ENCODE measurements at places on chromosomes 1 and 21.

DNA sequence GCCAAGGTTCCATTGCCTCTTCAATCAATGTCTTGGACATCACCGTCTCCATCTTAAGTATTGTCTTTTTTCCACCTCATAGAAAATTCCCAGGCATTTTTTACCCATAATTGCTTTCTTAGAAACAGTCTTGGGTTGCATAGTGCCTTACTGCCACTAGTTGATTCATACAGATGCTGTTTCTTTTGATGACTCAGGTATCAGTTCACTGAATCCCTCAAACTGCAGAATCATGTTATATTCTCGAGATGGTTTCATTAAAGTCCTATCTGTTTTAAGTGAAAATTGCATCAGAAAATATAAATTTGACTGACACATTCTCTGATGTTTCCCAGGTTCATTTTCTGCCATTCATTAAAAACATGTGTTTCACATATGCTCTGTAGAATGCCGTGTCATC, 1489.1 kb downstream of the BRINP3 start:
- DNase-seq, result no peak

DNA sequence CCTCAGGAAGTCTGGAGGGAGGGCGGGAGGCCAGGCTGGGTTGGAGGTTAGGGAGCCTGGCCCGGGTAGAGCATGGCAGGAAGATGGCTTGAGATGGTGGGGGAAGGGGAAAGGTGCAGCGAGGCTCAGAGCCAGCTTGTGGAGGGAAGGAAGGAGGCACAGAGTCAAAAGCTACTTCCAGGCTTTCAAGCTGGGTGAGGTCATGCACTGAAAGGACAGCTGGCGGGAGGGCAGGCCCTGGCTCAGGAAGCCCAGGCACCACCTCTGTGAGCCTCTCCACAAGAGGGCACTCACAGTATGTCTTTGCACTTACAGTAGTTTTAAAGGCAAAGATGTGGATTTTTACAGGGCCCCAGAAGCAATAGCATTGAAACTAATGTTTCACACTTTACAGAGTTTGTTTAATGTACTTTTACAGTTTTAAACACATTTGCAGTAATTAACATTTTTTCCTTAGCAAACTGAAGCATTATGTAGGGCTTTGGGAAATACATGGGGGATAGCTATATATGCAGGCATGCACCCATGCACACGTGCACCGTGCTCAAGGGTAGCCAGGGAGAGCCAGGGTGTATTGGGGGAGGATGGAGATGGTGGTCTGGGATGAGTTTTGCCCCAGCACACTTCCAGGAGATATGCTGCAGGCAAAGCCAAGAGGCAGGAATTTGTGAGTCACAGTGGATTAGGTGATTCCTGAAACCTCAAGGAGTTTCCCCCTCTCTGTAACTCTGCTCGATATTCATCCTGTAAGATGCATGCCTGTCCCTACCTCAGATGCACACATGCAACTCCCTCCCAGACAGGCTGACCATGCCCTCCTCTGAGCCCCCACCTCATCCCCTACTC, 6.1 kb upstream of the ADAM15 start:
- no peak for DNase-seq

DNA sequence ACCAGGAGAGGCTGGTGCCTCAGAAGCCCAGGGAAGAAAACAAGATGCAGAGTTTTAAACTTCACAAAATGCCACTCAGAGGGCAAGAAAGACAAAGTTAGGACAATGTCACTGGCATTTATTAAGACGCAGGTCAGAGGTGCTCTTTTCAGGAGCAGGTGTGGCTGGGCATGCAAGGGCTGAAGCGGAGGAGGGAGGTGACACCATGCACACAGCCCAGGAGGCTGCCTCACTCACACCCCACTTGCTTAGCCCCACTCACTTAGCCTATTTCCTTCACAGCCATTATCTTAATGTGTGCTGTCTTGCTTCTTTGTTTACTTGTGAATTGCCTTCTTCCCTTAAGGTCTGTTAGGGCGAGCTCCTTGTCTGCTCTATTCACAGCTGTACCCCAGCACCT, 17.2 kb downstream of the HIVEP3 start:
- no peak for DNase-seq

GRCh38 chr1:241630899-241631298, 9.3 kb downstream of the CHML start:
- DNase-seq, result no peak

GRCh38 chr1:226864311-226864710, 6.1 kb upstream of the PSEN2 start:
- no peak for DNase-seq

DNA sequence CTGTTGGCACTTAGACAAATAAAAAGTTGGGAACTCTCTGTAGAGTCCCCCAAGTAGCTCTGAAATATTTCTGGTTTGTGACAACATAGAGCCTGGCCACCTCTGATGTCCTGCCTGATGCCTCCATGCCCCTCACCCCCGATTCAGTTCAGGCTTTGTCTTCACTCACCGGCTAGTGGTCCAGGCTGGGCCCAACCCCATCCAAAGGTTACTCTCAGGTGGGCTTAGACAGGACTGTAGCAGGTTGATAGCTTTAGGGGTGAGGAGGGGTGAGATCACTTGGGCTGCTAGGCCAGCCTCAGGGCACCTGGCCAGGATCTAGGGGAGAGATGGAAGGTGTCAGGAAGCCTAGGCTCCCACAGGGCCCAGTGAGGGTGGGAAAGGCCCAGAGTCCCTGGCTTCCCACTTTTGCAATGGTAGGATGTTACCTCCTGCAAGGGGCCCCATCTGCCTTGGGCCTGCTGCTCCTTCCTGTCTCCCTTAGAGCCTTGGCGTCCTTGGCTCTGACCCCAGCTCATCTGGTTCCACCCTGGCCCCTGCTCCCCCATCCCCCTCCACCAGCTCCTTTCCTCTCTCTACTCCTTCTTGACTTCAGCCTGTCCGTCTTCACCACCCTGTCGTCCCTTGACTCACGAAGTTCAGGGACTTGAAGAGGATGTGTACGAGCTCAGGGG, 6.7 kb downstream of the EPS8L3 start:
- no peak for DNase-seq

GRCh38 chr1:218380125-218380977, 35.2 kb downstream of the TGFB2 start:
- no peak for DNase-seq

GRCh38 chr1:155192346-155193274, 15.1 kb downstream of the THBS3 start:
- no peak for DNase-seq

DNA sequence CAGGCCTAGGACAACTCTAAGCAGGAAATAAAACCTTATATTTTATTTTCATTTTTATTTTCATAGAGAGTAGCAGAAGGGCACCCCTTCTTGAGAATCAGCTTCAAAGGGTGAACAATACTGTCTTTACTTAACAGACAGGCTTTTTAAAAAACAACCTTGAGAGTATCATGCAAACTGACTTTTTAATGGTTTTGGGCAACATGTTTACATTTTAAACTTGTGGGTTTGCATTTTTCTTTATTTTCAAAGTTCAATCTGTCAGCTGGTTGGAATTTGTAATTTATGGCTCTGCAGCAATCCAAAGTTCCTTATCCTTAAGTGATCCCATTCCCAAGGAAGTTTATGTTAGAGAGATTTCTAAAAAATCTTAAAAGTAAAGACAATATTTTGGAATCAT, 392.3 kb upstream of the ADAMTS5 start:
- no peak for DNase-seq

DNA sequence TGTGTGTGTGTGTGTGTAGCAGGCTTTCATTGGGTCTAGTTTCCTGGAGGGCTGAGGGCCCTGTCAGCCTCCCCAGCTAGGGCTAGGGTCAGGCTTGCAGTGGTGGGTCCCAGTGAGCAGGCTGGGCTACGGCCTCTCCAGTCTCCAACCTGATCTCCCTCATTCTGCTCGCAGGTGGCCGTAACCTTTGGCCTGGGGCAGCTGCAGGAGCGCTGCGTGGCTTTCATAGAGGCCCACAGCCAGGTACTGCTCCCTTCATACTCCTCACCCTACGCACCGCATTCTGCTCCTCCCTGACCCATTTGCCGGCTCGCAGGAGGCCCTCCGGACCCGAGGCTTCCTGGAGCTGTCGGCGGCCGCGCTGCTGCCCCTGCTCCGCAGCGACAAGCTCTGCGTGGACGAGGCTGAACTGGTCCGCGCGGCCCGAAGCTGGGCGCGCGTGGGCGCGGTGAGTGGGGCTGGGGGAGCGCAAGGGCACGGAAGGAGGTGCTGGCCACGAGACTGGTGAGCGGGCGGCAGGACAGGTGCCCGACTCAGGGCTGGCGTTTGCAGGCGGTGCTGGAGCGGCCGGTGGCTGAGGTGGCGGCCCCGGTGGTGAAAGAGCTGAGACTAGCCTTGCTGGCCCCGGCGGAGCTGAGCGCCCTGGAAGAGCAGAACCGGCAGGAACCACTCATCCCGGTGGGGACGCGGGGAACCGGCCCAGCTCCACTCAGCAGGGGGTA, 4.7 kb downstream of the BTBD19 start:
- DNase-seq, result no peak

- no peak for DNase-seq
These were observed 166.4 kb upstream of the ADGRL2 start for GRCh38 chr1:81634294-81634693.

GRCh38 chr21:14569026-14569621, 23.0 kb upstream of the SAMSN1 start:
- DNase-seq, result no peak

DNA sequence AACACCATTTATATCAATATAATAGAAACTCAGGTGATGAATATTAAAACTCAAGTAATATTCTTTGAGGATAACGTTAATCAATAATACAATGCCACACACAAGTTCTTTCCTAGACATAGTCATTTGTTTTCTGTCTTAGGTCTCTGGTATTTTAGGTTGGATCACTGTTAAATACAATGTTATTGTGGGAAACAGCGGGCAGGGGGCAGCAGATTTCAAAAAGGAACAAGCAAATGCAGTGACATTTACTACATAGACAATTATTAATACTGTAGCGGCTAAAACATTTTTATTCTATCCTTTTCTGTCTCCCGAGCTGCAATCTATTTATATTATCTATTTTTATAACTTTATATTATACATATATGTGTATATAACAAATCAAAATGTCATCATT, 186.4 kb upstream of the ZNHIT6 start:
- no peak for DNase-seq

DNA sequence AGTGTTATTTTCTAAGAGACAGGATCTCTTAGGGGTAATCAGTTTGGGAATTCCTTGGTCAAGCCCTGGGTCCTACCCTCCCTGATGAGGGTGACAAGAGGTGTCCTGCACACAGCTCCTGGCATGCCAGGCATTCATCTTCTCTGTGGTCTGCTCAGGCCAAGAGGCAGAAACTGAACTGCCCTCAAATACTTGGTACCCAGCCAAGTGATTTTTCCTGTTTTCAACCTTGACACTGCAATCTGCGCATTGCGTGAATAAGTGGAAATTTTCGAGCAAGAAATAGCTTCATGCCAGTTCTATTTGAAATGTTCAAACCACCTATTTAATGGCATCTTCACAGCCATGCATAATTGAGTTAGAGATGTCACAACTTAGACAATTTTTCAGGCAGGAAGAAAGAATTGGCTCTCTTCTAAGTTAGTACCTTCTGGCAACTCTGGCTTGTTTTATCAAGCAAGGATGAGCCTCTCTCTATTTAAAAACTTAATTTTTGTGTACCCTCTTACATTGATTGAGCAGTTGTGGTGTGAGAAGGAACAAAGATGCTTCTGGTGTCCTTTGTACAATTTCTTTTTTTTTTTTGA, 27.0 kb downstream of the DNM3 start:
- DNase-seq, result no peak
